ENCODE measurements at places on chromosomes 6 and 20.

GRCh38 chr6:56043076-56043475, 167.7 kb upstream of the BMP5 start:
- no peak for DNase-seq

GRCh38 chr6:170181338-170181690, 109.6 kb downstream of the DLL1 start:
- no peak for DNase-seq

DNA sequence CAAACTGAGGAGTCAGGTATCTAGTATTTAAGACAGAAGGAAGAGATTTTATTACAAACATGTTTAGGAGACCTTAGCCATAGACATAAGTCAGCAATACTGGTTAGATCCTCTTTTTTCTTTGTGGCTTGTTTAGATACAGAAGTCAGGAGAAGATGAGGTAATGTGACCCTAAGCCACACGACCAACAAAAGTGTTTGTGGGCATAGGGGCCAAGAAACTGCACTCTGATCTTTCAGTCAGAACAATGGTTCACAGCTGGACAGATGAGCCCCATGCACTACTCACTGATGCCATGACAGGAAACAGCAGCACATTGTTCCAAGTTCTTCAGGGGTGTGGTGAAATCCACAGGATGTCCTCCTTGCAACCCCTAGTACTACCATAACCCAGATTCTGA, 238.5 kb upstream of the RAB32 start:
- no peak for DNase-seq

DNA sequence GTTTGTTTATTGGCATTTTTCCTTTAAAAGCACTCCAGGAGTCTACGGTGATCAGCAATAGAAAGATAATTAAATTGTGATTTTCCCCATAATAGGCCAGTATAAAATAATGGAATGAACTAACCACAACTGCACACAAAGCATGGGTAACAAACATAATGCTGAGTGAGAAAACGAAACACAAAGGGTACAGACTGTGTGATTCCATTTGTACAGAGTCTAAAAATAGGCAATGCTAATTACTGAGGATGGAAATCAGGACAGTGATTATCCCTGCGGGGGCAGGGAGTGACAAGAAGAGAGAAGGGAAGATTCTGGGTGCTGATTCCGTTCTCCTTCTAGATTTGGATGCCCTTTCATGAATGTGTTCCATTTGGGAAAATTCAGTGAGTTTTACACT, 478.1 kb downstream of the PREX1 start:
- DNase-seq: no peak

DNA sequence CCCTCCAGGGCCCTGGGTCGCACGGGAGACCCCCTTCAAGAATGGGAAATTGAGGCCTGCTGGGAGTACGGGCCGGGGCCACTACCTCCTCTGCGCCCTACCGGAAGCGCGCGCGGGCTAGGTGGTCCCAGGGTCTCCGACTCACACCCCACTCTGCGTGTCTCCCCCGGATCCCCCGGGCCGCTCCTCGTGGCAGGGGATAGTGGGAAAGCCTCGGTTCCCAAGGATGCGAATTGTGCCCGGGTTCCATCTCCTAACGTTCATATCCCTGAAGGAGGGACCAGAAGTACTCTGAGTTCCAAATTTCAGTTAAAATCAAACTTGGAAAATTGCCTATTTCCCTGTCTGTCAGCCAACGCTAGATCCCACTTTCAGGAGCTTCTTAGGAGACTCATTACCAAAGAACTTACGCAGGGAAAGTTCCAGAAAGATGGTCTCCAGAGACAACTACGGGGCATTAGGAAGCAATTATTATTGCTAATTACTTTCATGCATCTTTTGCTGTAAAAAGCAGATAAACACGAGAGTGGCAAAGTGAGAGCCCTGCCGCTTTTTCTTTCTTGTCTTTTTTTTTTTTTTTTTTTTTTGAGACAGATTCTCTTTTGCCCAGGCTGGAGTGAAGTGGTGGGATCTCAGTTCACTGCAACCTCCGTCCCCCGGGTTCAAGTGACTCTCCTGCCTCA, 858 bp downstream of the FAM83D start:
- no peak for DNase-seq

DNA sequence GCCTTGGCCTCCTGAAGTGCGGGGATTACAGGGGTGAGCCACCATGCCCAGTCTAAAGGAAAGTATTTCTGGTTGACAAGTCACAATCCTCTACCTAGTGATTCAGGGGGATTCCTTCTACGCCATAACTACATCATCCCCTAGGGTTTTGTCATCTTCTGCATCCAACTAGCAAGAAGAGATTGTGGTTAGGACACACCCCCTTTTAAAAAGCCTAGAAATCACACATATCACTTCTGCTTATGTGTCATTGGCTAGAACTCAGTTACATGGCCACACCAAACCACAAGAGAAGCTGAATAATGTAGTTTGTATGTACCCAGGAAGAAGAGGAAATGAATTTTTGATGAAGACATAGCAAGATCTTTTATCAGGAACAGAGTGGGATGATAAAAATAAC, 14.7 kb upstream of the CHD6 start:
- DNase-seq: no peak

- DNase-seq: peak; percentile 69
These were observed 45.8 kb downstream of the TM9SF4 start for GRCh38 chr20:32155017-32155981.

- no peak for DNase-seq
These were observed 128.9 kb downstream of the CLIC5 start for GRCh38 chr6:45886776-45887175.

DNA sequence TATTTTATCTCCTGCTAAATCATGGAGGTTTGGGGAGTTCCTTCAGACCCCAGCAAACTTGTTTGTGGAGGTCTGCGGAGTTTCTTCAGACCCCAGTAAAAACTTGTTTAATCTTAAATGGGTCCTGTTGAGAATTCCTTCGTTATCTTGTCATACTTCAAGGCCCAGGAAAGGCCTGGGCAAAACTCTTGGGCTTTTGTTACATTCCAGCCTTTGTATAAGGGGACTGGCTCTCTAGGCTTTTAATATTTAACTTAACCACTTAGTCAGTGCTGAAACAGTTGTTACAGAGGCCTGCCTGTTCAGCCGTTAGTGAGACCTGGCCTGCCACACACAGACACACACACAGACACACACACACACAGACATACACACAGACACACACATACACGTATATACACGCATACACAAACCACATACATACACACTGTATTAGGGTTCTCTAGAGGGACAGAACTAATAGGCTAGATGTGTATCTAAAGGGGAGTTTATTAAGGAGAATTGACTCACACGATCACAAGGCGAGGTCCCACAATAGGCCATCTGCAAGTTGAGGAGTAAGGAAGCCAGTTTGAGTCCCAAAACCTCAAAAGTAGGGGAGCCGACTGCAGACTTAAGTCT, 21.3 kb upstream of the CST3 start:
- DNase-seq: no peak

DNA sequence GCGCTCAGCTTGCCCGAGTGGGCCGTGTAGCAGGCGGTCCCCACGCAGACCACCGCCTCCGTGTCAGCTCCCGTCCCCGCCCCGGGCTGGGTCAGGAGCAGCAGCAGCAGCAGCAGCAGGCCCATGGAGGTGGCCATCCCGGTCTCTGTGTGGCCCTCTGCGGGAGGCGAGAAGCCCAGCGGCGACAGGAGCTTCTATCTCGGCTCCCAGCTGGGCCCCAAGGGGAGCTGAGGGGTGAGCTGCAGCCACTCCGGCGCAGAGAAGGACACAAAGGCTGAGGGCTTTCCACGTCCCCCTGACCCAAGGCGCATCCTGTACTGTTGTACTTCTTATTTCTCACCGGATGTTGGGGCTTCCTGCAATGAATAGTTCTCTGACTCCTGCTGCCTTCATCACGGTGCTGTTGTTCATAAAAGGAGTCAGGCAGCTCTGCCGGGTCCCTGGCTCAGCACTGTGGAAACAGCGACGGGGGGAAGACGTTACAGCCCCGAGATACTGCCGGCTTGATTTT, at the start of gene CD93:
TSS of gene CD93 (minus strand) at position 269 of the 511 bp plus-strand sequence. CDS start at position 137, 132 bp downstream.
- DNase-seq: no peak

GRCh38 chr6:45633272-45633908, 255.7 kb upstream of the SUPT3H start:
- DNase-seq: no peak

GRCh38 chr6:157684620-157685299, 138.3 kb upstream of the SNX9 start:
- DNase-seq: no peak

DNA sequence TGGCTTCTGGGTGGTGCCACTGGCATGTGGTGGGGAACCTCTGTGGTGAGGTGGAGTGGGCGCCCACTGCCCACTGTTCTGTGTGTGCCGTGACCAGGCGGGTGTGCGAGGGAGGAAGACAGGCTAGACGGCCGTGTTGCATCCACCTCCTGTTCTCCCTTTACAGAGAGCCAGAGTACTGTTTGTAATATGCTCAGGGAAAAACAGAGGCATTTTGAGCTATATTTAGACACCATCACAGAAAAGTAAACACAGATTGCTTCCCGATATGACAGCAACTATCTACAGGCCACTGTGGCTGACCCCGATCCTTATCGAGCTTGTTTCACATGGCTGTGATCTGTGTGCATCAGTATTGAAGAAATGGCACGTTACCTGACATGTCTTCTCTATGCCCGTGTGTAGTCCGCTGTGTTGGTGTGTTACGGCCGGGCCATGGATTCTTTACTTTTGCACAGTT, 45.6 kb downstream of the ARID1B start:
- DNase-seq: peak; percentile 30

GRCh38 chr6:143896126-143896860, 32.0 kb downstream of the ZC2HC1B start:
- no peak for DNase-seq

GRCh38 chr6:373773-374724, 17.5 kb upstream of the IRF4 start:
- no peak for DNase-seq

GRCh38 chr6:35186571-35186970, 27.2 kb upstream of the SCUBE3 start:
- DNase-seq: no peak

GRCh38 chr6:121205569-121205968, 128.7 kb downstream of the TBC1D32 start:
- no peak for DNase-seq

DNA sequence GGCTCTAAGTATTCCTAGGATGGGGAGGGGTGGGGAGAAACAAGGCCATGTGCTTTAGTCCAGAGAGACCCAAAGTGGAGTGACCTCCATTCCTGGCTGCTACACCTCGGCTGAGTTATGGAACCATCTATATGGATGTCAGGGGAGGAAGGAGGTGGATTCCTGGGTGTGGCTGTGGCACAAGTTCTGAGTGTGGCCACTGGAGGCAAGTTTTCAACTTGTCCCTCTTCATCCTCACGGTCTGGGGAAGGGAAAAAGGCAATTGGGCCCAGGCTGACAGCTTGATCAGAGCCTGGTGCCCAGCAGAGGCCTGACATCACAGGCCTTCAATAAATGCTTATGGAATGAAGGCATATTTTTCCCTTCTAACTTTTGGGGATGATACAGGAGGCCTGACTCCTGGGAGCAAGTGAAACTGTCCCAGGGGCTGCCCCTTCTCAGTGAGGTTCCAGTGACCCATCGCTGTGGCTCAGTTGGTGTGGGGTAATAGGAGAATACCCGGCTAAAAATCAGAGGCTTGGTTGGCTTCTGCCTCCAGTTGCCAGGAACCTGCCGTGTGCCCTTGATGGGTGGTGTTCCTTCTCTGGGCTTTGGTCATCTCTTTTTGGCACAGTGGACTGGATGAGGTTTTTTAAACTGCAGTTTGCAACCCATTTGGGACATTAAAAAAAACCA, 1.8 kb upstream of the ITPR3 start:
- DNase-seq: peak; percentile 45

- no peak for DNase-seq
These were observed 67.3 kb downstream of the KCNB1 start for GRCh38 chr20:49415005-49415667.

DNA sequence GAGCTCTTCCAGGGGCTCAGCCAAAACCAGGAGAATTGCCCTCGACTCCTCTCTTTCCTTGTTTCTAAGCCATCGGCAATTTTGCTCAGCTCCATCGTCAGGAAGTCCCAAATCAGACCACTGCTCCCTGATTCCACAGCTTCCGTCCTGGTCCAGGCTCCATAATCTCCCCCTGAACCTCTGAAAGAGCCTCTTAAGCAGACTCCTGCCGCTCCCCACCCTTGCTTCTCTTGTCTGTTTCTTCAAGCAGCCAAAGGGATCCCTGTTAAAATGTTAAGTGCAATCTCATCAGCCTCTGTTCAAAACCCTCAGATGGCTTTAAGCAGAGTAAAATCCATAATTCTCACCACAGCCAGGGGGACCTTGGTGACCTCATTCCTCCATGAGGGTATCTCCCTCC, 244.7 kb upstream of the SPTLC3 start:
- no peak for DNase-seq

DNA sequence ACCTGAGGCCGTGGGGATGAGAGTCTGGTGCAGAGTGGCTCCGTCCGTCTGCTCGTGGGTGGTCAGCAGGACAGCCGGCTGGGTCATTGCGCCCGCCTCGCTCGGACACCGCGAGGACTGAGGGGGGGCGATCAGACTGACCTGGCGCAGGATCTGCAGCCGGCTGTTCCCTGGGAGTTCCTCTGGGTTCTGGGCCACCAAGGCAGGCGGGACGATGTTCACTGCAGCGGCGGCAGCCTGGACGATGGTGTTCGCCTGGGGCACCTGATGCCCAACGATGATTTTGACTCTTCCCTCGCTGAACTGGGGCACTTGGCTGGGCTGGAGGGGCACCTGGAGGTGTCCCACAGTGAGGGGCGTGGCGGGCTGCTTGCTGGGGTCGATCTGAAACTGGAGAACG, 39.2 kb downstream of the ZFP64 start:
- DNase-seq: no peak

DNA sequence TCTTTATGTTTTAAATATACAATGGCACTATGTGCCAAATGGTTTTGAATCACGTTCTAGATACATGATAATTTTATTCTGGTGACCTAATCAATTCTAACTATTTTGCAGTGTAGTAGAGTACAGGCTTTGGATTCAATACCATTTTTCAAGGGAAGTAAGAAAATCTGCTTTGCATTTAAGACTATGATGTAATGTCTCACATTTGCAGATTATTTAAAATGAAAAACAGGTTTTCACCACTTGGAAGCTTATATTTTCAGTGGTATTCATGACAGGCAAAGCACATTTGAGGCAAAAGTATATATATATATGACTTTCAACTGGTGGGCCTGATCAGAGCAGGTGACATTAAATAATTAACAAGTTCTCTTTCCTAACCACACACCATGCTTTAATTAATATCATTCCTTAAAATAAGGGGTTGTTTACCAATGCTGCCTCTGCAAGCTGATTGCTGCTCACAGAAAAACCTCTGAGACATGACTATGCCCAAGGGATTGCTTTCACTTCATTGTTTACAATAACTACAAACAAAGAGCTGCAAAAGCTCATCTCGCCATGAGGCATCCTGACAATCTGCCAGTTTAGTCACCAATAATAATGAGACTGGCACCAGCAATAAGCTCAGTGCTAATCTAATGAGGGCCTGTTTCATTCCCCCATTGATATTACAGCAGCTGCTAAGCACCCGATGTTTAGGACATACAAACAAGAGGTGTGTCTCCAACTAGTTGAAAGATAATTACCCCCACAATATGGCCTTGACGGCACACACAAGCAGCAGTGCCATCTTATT, 1176.0 kb upstream of the GJE1 start:
- no peak for DNase-seq
